Bone marrow (tissue), 2 donors: ENCODE measurements at places on chromosomes 16 and 17.

- no peak for DNase-seq
These were observed 79.9 kb upstream of the CBX4 start for GRCh38 chr17:79919164-79919585.

- no peak for DNase-seq
These were observed 22.4 kb downstream of the CRAMP1 start for GRCh38 chr16:1634541-1634940.

- DNase-seq = no peak
These were observed 17.7 kb downstream of the SLC16A3 start for GRCh38 chr17:82246365-82247181.

- DNase-seq = no peak
These were observed 42.3 kb downstream of the ABR start for GRCh38 chr17:1137465-1137894.

GRCh38 chr16:68739964-68740627 is 3.0 kb downstream of the CDH1 start:
- no peak for DNase-seq

DNA sequence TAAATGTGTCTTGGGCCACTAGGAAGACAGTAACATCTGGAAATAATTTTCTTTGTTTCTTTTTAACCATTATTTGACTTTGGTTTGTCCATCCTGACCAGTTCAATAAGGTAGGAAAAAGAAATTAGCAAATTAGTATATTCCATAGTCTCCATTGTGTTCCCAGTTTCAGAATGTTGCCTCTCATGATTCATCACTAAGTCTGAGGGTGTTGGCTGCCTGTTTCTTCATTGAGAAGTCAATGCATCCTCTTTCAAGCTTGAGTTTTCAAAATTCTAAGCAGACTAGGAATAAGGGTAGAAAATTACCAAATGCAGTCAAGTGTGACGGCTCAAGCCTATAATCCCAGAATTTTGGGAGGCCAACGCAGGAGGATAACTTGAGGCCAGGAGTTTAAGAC is 41.9 kb downstream of the ZFHX3 start:
- no peak for DNase-seq

DNA sequence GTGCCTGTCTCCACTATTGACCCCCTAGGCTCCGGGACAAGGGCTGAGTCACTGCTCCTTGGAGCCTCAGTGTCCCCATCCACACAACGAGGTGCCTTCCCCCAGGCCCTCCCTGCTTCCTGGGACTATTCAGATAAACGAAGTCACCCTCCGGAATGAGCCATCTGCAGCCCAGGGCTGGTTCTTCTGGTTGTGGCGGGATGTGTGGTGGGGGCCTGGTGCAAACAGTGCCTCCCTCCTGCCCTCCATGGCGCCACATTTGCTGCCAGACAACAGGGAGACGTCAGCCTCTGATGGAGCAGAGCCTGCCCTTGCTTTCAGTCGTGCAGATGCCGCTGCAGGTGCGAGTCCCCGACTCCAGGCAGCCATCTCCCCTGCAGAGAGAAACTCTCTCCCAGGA is 5.1 kb upstream of the KRT16 start:
- no peak for DNase-seq

DNA sequence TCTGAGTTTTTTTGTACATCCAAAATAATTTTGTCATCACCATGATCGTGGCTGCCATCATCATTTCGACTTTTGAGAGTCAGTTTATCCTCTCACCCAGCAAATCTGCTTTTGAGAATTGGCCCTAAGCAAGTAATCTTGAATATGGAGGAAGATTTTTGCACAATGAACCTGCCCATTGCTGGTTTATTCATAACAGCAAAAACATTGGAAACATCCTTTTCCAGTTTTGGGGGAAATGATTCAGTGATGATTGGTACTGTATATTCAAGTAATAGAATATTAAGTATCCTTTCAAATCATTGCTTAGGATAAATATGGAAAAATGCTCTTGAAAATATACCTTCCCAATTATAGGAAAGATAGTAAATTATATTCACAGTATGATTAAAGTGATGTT is 53.1 kb downstream of the PRKCA start:
- DNase-seq = no peak

- DNase-seq = no peak
These were observed 2285.3 kb downstream of the TP53TG3F start for GRCh38 chr16:35744726-35745125.

- peak; percentile 65 for DNase-seq
These were observed 138.2 kb upstream of the COX10 start for GRCh38 chr17:13931111-13931526.

GRCh38 chr17:17811381-17812210 is 25.2 kb downstream of the SREBF1 start:
- DNase-seq = no peak

DNA sequence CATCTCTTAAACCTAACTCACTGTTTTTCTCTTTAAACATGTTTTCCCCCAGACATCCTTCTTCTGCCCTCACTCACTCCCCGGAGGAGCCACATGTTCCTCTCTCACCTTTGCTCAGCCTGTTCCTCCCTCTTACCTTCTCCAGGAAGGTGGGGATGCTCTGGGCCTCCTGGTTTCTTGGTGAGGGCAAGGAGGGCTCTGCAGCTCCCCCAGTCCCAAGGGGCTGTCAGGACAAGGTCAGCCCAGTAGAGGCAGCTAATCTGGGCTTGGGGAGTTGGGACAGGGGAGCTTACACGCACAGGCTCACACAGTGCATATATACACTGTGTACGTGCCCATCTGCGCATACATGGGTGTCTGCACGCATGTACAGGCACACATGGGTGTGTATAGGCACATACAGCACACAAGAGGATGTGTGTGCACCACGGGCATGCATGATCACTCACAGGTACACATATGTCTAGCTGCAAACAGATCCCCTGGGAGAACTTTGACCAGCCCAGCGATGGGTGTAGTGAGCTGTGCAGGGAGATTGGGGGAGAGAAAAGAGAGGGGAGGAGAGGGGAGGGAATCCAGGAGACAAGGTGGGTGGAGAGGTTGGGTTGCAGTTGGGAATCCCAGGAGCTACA is 28.6 kb upstream of the SPNS3 start:
- DNase-seq = no peak

DNA sequence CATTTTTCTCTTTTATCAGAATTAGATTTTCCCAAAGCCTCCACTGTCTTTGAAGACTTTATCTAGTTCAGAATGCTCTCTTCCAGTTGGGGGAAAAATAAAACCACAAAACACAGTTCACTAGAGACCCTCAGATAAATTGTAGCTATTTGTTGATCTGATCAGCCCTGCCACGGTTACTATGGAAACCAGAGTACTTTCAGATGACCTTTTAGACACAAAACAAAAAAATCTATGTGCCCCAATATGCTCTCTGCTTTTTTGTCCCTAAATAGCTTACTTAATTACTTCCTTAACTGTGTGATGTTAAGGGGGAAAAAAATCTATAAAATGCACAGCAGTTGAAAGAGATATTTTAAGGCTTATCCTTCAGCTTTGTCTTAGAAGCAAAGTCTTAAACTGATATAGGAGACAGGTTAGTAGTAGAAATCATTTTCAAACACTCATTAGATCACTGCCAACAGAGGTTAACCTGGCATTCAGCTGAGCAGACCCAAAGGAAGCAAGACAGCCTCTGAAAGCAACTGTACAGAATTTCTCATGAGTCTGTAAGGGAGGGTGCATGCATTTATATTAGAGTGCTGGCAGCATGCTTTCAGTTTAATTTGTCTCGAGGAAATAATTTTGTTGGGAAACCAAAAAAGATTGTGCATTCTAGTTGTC is 129.9 kb upstream of the CACNG5 start:
- no peak for DNase-seq

DNA sequence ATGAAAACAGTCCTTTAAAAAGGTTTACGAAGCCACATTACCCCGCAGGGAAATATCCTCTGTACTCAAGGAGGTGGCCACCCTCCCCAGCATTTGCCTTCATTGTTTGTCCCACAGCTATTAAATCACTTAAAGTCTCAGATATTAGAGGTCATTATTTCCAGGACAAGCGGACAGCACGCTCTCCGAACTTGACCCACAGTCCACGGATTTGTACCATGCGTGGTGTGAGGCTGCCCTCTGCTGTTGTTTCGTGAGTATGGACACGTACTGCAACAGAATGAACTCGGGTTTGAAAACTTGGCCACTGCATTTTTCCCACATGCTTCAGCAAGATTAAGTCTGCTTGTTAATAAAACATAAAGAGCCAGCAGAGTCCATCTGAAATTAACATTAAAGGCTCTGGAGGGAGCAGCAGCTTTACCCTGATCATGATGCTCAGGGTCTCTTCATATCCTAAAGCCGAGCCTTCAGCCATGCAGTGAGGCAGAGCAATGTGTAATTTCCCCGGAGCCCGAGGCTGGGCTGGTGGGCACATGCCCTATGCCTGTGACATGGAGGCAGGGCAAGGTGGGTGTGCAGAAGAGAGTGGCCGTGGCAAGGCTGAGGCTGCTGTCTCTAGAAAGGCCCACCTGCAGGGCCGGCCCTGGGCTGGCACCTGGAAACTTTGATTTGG is 19.7 kb downstream of the MEAK7 start:
- no peak for DNase-seq
